ENCODE measurements at places on chromosomes 4 and X. TPM values are rescaled to one million over a fixed set of nuclear protein-coding genes. Genes with fewer than 3 reads are reported as not detected.

- no peak for DNase-seq
Measured at GRCh38 chrX:68086709-68087108, 346.6 kb downstream of the OPHN1 start.

GRCh38 chr4:145694929-145695328, 15.0 kb downstream of the C4orf51 start:
- DNase-seq, result no peak

EBP gene
- polyA plus RNA-seq, result 75.4 TPM

- DNase-seq, result no peak
Measured at GRCh38 chrX:109863811-109864210, 130.8 kb upstream of the ACSL4 start.

GRCh38 chr4:7410446-7410845, 24.3 kb downstream of the PSAPL1 start:
- peak; percentile 42 for DNase-seq

DNA sequence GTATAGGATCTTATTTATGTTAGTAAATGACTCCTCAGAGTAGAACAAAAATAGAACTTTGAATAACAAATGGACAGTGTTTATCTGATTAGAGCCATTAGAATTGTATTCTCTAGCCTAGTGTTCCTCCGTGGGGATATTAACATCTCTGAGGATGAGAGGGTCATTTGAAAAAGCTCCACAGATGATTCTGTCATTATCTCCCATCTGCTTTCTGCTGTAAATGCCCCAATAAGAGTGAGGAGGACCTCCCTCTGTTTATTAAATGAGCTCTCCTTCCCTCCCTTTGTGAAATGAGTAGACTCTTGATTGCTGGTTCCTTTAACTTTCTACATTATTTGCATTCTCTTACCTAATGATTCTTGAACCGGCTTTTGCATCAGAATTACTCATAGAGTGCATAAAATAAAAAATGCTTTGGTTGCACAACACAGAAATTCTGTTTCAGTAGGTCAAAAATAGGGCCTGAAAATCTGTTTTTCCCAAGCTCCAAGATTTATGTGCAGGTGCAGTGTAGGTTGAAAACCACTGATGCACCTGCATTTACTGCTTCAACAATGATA, 18.0 kb downstream of the GC start:
- no peak for DNase-seq

LRAT gene
- 0.71 TPM for polyA plus RNA-seq

GRCh38 chrX:8748855-8749254, 16.9 kb upstream of the ANOS1 start:
- no peak for DNase-seq

- DNase-seq, result no peak
Measured at GRCh38 chr4:145716661-145717200, 36.8 kb downstream of the C4orf51 start.

DNA sequence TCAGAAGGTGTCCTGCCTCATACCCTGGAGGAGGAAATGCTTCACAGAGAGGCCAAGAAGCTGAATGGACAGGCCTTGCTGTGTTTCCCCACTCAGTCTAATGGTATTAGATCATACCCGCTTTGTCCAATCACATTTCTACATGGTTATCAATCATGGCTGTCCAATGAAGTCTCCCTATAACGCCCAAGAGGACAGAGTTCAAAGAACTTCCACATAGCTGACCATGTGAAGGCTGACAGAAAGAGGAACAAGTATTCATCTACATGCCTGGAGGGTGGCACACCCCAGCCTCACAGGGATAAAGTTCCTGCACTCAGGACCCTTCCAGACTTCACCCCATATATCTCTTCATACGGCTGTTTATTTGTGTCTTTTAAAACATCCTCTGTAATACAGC, 123.4 kb downstream of the MANBA start:
- DNase-seq, result no peak

C4orf50 gene
- 0.02 TPM for polyA plus RNA-seq

DNA sequence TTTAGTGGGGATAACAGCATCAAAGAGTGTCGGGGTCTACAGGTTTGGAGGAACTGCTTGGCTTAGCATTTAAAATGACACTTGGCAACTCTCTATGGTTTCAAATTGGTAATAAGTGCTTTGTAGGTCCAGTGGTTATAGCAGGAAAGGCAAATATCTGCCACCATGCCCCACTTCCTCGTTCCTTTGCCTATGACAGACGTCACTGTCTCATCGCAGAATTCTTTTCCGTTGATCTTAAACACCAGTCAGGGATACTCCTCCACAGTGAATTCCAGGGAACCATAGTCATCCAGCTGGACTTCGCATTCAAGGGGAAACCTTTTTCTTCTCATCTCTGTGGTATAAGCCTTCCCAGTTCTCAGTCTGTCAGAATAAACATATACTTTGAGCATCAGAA, 319.1 kb downstream of the GPAT3 start:
- peak; percentile 11 for DNase-seq

PRKG2 gene
- polyA plus RNA-seq, result 2.8 TPM

DNA sequence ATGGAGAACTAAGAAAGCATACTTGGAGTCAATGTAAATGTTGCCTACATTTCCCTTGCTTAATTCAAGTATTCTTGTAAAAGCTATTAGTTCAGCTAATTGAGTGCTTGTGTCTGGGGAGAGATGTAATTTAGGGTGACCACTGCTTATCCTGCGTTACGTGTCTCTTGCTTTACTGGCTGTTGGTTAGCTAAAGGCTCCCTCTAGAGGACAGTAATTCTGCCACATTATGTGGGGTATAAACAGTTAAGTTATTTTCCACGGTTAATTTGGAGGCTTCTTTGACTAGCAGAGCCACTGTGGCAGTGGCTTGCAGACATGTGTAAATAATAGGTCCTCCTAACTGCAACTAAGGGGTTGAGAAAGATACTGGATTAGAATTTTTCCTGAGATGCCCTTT, 25.3 kb upstream of the NAF1 start:
- no peak for DNase-seq

DNA sequence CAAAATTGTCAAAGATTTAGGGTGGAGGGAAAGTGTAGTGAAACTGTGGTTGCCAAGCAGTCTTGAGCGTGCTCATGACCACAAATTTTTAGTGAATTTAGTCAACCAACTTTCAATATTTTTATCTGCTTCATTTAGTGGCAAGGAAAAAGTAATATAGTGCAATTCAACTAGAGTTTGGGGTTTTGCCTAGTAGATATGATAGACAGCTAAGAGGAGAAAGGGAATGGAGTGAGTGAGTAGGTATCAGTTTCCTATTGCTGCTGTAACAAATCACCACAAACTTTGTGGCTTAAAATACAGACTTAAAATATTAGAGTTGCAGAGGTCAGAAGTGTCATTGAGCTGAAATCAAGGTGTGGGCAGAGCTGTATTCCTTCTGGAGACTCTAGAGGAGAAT, 3.7 kb upstream of the CT47C1 start:
- no peak for DNase-seq

FAT1 gene
- 290 TPM for polyA plus RNA-seq

ATP8A1 gene
- polyA plus RNA-seq, result 40.0 TPM

GRCh38 chr4:24722026-24722568, 73.3 kb upstream of the SOD3 start:
- DNase-seq, result no peak

LRP2BP gene
- polyA plus RNA-seq, result 6.9 TPM

- DNase-seq, result no peak
Measured at GRCh38 chr4:34158878-34159277, 2085.4 kb downstream of the ARAP2 start.

DNA sequence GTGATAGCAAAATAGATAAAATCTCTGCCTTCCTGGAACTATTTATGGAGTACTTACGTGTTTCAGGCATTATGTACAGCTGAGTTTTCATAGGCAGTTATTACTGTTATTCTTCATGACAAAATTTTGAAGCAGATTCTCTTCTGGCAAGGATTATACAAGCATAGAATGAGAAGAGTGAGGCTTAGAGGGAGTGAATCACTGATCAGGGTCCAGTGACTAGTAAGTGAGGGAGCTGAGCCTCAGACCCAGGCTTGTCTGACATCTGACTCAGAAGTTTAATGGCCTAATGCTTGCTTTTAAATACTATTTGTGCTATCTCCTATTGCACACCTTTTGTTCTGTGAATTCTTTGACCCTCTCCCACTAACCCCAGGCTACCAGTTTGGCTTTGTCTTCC, 110.6 kb downstream of the DTHD1 start:
- DNase-seq, result no peak

CCDC149 gene
- polyA plus RNA-seq, result 19.7 TPM

GRCh38 chrX:9465380-9466123, 694 bp downstream of the TBL1X start:
- DNase-seq, result no peak

DNA sequence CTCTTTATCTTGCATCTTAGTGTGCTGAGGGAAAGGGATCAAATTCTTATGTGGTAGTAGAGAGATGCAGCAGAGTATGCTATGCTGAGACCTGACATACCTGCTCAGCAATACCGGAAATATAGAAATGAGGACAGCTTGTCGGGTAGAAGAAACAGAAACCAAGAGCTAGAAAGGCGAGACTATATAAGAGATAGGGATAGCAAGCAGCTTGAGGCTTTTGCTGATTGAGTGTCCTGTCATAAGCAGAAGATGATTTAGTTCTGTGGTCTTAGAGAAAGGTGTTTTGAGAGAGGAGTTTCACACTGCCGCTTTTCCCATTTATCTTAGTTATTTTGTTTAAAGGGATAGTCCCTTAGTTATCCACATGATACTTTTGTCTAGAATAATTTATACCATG, 31.7 kb downstream of the USP9X start:
- DNase-seq, result no peak

DNA sequence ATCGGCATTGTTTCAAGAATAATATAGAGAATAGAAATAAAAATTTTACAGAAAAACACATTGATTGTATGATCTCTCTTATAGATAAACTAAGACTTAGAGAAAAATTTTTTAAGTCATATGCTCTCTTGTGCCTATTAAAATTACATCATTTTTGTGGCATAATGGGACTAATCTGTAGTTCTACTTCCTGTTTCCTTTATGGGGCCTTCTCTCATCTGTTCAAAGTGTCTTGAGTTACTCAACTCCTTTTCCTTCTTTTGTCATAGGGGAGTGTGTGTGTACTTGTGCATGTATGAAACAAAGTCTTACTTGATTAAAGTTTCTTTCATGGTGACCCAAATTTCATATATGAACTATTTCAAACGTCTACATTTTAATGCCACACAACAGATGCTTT, 1448.9 kb upstream of the TENM3 start:
- DNase-seq, result no peak
